Stimulated activated CD4-positive, alpha-beta T cell treated with anti-CD3 and anti-CD28 coated beads, Interleukin-4, amount 100 ng/mL, for 1 hour (primary cell): ENCODE measurements at places on chromosomes 2 and 18.
A peak's percentile ranks its signal among the peaks of the same experiment; 100 is the strongest.

- no peak for DNase-seq
Observed at GRCh38 chr18:37412333-37412732, 153.3 kb downstream of the CELF4 start.

- DNase-seq, result no peak
Observed at GRCh38 chr18:80147037-80147417, 38.0 kb downstream of the ADNP2 start.

DNA sequence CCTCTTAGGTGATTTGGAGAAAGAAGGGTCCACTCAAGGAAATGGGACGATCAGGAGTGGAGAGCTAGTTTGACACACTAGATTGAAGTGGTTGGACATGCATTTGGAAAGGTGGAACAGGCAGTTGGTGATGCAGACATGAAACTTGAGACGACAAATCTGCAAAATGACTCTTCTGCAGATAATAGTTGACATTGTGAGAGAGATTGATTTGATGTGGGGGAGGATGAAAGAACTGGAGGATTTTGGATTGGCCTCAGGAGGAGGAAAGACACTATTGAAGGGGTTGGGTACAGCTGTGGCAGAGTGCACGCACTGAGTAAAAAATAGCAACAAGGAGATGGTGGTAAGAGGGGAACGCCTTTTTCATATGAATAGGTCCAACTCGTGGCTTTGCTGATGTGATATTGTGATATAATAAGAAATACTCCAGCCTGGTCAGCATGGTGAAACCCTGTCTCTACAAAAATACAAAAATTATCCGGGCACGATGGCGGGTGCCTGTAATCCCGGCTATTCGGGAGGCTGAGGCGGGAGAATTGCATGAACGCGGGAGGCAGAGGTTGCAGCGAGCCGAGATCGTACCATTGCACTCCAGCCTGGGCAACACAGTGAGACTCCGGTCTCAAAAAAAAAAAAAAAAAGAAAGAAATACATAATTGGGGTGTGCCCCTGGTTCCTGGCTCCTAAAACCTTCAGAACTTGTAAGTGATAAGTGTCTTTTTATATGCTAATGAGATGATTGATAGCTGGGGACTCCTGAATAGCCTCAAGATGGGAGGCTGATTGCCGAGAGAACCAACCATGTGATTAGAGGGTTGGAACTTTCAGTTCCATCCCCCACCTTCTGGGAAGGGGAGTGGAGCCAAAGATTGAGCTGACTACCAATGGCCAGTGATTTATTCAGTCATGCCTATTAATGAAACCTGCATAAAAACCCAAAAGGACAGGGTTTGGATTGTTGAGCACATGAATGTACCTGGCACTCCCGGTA lies 9.7 kb downstream of the TTLL4 start:
- no peak for DNase-seq

DNA sequence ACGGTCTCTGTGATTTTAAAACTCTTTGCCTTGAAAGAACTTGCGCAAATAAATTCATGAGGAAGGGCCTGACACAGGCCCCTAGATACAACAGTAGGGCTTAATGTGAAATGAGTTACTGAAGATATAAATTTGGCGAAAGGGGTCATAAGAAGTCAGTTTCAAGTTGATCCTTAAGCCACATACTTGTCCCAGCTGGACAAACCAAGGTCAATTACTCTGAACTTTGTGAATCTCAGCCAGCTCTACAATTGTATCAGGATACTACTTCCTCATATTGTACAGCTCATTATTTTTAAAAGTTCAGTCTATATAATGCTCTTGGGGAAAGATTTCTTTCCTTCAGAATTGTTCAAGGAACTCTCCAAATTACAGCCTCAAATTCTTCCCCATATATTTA lies 432.8 kb downstream of the METTL4 start:
- DNase-seq, result no peak

DNA sequence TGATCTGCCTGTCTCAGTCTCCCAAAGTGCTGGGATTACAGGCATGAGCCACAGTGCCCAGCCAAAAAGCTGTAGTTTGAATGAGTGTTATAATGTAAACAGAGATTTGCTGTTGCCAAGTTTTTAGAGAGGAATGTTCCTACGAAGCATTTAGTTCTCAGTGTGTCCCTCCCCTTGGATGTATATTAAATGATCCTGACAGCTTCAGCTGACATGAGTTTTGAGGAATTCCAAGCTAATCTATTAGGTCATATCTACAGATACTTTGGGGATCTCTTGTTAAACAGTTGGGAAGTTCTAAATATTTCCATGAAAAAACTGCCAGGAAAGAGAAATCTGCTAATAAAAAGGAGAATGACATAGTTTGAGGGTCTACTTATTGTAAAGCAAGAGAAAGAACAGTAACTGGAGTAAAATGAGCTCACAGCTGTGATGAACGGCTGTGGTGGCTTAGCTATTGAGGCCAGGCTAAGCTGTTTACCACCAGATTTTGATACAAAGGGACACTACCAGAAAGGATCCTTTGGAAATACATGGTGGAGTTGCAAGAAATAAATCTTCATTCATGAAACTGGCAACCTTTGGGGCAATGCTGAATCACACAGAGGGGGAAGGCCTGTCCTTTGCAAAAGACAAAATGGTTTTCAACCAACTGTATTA lies 2.6 kb upstream of the STON1 start:
- DNase-seq, result no peak

GRCh38 chr2:114569166-114569565 lies 126.7 kb downstream of the DPP10 start:
- DNase-seq, result no peak

GRCh38 chr2:29032189-29032588 lies 42.1 kb downstream of the PCARE start:
- DNase-seq, result no peak

DNA sequence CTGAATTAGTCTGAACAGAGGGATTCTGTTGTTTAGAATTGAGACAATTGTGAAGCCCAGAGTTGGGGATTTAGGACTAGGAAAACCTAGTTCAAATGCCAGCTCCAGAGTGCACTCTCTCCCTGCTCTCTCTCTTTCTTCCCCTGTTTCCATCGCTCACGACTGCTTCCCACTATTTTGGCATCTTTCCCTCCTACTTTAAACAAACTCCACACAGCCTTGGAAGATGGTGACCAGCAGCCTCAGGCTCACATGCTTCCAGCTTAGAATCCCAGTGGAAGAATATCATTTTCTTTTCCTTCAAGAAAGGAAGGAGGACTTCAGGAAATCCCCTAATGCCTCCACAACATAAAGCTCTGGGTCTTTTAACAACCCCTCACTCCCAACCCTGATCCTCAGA lies 6.1 kb upstream of the DNMT3A start:
- no peak for DNase-seq

DNA sequence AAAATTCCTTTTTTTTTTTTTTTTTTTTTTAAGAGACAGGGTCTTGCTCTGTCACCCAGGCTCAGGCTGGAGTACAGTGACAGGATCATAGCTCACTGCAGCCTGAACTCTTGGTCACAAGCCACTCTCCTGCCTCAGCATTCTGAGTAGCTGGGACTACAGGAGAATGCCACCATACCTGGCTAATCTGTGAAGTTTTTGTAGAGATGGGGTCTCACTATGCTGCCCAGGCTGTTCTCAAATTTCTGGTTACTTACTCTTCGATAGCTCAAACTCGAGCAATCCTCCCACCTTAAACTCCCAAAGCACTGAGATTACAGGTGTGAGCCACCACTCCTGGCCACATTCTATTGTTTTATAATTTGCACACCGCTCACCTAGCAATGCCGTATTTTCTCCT lies 27.0 kb downstream of the RNF149 start:
- DNase-seq, result no peak

DNA sequence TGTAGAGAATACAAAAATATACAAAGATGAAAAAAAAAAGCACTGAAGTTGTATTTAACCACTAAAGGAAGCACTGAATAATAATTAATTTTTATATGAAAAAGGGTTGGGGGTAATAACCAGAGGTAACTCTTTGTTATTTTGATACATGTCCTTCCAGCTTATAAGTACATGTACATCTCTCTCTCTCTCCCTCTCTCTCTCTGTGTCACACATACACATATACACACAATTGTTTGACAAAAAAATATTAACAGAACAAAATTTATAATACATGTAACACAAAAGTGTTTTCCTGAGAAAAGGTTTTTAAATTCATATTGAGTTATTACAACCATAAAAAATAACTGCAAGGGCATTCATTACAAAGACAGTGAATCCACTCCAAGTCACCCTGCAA lies 4.6 kb downstream of the WIPF1 start:
- DNase-seq, result no peak

- DNase-seq, result no peak
Observed at GRCh38 chr18:54240629-54241107, 16.2 kb upstream of the MBD2 start.

GRCh38 chr2:26692897-26693849 lies 651 bp downstream of the KCNK3 start:
- DNase-seq, result peak; percentile 10

- DNase-seq, result no peak
Observed at GRCh38 chr2:79200762-79201161, 41.2 kb upstream of the REG3A start.

GRCh38 chr2:72668647-72669046 lies 157.2 kb downstream of the EXOC6B start:
- no peak for DNase-seq

DNA sequence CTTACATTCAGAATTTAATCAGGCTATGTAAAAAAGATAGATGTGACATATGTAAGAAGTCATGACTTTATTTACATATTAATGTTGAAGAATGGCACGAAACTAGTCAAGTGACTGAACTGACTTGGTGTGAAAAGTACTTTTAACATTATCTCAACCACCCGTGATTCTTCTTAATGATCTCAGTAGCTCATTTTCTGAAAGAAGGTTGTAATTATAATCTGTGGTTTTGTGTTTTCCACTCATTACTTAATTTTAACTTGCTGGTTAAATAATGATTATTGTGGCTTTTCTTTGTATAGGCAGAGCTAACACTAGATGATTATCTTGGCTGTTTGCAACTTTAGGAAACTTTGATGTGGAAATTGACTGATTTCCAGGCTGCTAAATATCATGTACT lies 18.5 kb downstream of the KCNJ13 start:
- DNase-seq, result no peak

DNA sequence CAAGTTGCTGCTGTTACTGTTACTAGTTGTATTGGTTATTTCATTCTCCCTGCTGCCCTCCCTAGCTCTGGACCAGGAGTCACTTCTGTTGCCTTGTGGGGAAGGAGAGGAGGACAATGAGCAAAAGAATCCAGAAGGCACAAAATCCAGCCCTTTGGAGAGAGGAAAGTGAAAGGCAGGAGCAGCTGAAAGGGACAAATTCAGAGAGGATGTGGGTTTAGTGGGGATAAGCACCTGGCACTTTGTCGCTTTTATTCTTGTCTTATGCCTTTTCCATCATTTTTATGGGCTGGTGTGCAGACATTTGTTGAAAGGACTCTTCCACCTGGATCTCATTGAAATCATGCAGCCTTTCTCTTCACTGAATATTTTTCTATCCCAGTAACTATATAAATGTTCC lies 24.3 kb upstream of the LTBP1 start:
- no peak for DNase-seq

GRCh38 chr18:2144811-2145210 lies 426.5 kb downstream of the METTL4 start:
- DNase-seq, result no peak

- no peak for DNase-seq
Observed at GRCh38 chr2:205287316-205287715, 395.0 kb upstream of the NRP2 start.

GRCh38 chr18:26397019-26397418 lies 151.3 kb downstream of the KCTD1 start:
- no peak for DNase-seq

- DNase-seq, result no peak
Observed at GRCh38 chr2:9154061-9154460, 52.6 kb upstream of the ASAP2 start.

DNA sequence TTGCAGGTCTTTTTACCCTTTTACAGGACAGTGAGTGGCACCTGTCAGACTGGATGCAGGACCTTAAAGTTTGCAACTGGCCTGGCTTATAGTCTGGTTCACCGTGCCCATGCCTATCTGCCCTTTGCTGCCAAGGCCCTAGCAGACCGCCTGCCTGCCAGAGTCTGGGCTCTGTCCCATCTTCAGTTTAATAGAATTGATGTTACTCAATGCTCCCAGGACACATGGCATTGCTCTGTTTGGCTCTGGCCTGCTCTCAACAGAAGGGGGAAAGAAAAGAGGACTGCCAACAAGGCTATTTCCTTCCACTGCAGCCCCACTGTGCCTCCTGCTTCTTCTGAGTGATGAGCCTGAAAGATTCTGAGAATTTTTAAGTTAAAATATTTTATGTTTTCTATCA lies 25.6 kb upstream of the TMEM178A start:
- no peak for DNase-seq
